ENCODE measurements at places on chromosomes 1 and 21.

DNA sequence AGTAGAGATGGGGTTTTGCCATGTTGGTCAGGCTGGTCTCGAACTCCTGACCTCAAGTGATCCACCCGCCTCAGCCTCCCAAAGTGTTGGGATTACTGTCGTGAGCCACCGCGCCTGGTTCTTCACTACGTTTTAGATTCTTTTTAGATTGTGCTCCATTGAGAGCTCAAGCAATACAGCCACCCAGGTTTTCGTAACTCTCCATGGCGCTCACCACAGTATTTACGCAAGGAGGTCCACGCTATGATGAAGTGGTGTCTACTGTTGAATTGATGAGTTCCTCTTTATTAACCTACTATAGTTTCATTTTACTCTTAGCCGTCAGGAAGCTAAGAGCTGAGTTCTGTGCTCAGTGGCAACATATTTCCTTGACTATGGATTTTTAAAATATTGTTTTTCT lies 1.8 kb upstream of the KIF1B start:
- DNase-seq: no peak

- no peak for DNase-seq
Measured at GRCh38 chr1:3360646-3361257, 93.7 kb upstream of the ARHGEF16 start.

DNA sequence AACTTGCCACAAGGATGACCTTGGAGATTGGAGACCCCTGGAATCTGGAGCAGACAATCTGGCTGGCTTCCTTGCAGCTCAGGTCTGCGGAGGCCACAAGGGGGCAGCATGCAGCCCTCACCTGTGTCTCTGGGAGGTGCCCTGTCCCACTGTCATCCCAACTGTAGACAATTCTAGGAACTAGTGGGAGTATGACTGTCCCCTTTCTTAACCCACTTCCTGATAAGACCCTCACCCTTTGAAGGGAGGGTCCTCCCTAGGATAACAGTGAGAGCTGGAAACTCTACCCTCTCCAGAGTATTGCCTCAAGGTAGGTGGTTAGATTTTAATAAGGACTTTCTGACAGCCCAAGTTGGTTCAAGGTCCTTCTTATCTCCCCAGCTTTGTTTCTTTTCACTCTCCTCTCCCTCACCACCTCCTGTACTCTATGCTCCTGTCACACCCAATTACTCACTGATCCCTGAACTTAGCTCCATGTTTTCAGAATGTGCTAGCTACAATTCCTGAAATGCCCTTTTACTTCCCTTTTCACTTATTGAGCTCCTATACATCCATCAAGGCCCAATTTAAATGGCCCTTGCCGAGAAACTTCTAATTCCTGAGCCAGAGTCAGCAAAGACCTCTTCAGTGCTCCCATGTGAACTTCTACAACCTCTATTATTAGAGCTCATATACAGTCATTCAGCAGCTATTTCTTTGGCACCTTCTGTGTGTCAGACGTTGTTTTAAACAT lies 9.2 kb upstream of the KCNQ4 start:
- DNase-seq: peak; percentile 26

DNA sequence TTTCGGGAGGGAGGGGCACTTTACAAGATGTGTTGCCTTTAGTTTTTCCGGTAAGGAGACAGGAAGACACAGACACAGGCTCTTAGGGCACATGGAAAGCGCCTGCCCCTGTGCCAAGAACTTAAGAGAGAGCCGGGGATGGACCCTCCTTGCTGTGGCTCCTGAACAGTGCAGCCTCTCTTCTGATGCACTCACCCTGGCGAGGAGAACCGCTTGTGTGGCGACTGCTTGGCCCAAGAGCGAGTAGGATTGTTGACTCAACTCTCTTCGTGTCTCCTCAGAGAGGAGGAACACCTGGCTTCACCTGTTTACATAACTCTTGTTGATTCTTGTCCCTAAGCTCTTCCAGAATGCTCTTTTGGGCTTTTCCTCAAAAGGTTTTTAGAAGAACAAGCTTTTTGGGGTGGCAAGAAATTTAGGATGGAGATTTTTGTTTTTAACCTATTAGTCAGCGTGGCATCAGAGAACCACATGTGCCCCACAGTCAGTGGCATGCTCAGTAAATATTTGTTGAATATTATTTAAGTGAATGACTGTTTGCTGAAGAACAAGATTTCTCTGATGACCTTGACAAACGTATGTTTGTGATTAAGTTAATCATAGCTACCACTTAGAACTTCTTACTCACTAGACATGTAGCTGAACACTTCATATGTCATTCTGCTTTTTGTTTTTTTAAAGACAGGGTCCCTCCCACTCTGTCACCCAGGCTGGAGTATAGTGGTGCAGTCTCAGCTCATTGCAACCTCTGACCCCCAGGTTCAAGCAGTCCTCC lies 60.6 kb downstream of the NFIA start:
- peak; percentile 86 for DNase-seq

GRCh38 chr21:26588446-26588845 lies 15.4 kb upstream of the CYYR1 start:
- no peak for DNase-seq

Data from bronchial epithelial cell (primary cell).